ENCODE measurements at places on chromosomes 5 and 9. TPM values are rescaled to one million over a fixed set of nuclear protein-coding genes. Genes with fewer than 3 reads are reported as not detected.

The PTGES gene
- 4.5 TPM for total RNA-seq

The TAF11L8 gene
- not detected for total RNA-seq

The MEIKIN gene
- total RNA-seq = not detected

The TAF1L gene
- total RNA-seq = not detected

The B4GALT7 gene
- 14.5 TPM for total RNA-seq

DNA sequence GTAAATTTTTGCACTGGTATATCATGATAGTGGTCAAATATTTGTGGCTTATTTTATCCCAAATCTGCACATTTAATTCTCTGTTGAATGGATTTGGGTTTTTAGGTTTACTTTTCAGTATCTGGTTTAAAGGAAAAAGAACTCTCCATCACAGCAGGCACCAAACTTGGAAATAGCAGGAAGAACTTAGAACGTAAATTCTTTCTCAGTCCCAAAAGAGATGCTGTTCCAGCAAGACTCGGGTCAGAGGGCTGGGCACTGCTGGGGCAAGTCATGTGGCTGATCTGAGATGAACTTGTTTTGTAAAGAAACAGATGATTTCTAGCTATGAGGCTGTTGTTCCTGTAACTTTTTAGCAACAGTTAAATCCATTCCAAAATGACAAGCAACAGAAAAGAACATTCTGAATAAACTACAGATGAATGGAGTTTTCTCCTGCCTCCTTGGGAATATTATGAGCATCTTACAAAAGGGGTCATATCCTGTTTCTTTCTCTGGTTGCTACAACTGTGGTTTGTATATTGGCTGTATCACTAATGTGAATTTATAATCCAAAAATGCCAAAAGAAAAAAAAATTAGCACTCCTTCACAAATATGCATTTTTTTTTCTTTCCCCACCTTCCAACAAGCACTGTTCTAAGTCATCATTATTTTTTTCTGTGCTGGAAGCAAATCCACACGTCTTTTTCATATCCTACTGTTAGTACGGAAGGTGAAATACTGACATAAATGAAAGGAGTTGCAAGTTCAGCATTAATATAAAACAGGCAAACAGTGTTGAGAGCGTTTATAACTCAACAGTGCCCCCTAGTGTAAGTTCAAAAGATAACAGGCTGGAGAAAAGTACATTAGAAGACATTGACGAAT lies 31.1 kb downstream of the OR2K2 start:
- peak; percentile 48 for DNase-seq

DNA sequence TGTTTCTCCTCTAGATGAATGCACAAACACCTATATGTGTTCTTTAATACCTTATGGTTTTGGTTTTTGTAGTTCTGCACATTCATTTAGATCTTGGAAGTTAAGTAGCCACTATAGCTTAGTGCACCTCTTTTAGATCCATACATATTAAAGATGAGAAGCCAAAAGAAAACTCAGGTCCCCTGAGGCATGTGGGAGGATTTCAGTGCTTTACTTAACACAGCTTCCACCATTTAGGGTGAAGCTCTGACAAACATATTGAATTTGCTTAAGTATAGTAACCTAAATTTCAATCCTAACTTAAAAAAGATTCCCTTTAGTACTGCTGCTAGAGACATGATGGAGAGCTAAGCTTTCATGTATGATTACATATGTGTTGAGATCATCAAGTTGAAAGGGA lies 25.6 kb upstream of the RICTOR start:
- no peak for DNase-seq

GRCh38 chr9:104794070-104794469 lies 30.1 kb downstream of the NIPSNAP3B start:
- DNase-seq = no peak

GRCh38 chr9:93026640-93027039 lies 31.9 kb upstream of the SUSD3 start:
- DNase-seq = no peak

DNA sequence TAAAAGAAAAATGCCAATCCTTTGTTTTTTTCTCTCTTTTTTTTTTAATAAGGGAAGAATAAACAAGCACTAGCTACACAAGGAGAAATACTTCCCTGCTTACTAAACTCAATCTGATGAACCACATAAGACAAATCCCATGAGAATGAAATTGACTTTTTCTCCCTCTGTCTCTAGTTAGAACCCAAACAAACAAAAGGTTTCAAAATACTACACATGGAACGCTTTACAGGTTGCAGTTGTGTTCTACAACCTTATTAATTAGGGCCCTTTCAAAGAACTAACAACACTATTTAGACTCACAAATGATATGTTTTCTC lies 124.5 kb downstream of the PDE4D start:
- no peak for DNase-seq

DNA sequence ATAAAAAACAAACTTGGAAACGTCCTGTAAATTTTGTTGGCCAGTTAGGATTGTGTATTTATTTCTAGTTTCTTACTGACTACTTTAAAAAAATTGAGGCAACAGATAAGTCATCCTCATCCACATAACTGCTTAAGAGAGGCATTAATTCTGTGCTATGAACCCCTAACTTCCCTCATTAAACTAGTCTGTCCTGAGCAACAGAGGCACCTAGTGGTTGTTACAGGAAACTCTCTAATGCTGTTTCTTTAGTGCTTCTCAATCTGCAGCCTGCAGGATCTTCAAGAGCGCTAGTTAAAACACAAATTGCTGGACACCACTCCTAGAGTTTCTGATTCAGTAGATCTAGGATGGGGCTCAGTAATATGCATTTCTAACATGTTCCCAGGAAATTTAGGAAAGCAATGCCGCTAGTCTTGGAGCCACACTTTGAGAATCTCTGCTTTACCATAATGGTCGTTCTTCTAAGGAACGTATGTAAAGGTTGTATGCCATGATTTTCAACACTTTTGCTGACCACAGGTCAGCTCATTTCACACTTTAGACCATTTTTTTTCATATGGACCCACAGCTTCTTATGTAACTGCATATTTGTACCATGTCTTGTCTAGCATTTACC lies 410.1 kb upstream of the SMARCA2 start:
- DNase-seq = no peak

- peak; percentile 26 for DNase-seq
Observed at GRCh38 chr9:109831998-109832658, 52.1 kb downstream of the PALM2AKAP2 start.

DNA sequence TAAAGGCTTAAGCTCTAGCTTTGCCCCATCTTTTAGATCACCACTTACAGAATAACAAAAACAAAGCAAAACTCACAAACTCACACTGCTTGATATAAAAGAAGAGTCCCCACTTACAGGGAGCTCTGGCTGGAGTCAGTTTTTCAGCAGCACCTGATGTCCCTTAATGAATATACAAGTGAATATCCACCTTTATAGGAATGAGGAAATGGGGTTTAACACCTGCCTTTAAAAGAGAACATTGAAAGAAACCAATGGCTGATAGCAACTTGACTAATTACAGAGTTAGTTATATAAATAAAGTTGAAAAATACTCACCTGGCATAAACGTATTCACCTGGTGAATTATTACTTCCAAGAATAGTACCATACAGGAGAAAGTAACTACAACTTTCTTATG lies 20.7 kb upstream of the PURA start:
- no peak for DNase-seq

DNA sequence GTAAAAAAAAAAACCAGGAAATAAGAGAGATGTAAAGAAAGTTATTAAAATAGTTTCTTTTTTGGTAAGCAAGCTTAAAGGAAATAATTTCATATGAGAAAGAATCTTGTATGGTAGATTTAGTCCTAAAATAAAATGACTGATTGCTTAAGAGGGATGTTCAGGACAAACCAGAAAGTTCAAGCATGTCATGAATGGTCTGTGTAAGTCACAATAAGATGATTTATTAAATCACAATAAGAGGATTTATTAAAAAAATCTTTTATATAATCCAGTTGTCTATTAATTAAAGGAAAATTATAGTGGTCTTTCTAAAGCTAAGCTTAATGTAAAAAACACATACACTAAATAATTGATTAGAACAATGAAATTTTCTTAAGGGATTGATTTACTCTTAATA lies 91.8 kb upstream of the OR13F1 start:
- DNase-seq = no peak

DNA sequence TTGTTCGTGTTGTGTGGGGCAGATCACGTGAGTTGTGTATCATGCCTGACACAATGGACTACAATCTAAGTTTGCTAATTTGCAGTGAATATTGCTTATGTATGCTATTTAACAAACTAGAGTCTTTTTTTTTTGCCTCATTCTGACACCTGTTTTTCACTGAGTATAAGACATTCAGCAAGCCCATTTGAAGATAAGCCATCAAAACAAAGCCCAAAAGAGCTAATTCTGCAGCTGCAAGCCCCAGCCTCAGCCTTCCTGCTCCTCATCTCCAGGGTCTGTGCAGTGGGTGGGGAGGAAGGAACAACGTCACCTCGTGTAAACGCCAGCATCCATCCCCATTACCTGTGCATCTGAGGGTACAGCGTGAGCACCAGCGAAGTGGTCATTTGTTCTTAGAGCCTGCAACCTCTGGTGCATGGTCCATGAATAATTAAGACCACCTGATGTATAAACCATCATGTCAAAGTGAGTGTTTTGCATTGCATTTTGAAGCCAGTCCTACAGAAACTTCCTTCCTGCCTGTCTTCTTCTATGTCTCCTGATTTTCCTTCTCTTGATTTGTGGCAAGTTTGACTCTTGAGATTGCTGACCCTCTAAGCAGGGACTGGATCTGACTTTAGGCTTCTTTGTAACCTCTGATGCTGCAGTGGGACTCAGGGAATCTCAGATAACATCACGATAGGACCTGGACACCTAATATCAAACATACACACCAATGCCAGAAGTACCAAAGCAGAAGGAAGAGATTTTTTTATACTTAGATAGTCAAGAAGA lies 73.2 kb downstream of the FGF1 start:
- DNase-seq = no peak

- no peak for DNase-seq
Observed at GRCh38 chr9:8186560-8186959, 387.0 kb upstream of the DMAC1 start.

DNA sequence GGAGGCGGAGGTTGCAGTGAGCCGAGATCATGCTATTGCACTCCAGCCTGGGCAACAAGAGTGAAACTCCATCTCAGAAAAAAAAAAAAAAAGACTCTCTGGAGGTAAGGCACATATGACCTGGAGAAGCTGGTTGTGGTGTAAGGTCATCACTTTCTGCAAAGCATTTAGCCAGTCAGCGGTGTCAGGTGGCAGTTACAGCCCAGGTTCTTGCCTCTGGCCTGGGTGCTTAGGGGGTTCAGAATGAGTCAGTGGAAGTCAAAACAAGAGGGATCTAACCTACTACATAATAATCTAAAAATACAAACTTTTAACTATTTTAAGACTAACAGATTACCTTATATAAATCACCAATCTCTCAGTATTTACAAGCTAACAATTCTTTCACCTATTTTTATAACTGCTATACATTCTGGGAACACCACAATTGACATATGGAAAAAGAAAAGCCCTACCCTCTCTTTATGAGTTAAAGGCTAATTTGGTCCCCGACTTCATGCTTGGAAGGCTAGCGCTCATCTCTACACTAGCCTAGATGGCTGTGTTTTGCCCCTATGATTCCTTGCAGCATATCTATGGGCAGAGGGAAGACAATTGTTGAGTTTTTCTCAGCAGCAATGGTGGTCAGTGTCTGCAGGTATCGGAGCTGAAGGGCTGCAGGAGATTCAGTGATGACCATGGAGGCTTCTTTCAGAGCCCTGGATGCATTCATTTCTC lies 29.2 kb downstream of the STOM start:
- DNase-seq = no peak

- no peak for DNase-seq
Observed at GRCh38 chr9:16873126-16873802, 2.8 kb upstream of the BNC2 start.
